NB4 (cell line): ENCODE measurements at places on chromosomes 2 and 18.

- no peak for DNase-seq
Observed at GRCh38 chr2:158786897-158787296, 8.2 kb upstream of the DAPL1 start.

DNA sequence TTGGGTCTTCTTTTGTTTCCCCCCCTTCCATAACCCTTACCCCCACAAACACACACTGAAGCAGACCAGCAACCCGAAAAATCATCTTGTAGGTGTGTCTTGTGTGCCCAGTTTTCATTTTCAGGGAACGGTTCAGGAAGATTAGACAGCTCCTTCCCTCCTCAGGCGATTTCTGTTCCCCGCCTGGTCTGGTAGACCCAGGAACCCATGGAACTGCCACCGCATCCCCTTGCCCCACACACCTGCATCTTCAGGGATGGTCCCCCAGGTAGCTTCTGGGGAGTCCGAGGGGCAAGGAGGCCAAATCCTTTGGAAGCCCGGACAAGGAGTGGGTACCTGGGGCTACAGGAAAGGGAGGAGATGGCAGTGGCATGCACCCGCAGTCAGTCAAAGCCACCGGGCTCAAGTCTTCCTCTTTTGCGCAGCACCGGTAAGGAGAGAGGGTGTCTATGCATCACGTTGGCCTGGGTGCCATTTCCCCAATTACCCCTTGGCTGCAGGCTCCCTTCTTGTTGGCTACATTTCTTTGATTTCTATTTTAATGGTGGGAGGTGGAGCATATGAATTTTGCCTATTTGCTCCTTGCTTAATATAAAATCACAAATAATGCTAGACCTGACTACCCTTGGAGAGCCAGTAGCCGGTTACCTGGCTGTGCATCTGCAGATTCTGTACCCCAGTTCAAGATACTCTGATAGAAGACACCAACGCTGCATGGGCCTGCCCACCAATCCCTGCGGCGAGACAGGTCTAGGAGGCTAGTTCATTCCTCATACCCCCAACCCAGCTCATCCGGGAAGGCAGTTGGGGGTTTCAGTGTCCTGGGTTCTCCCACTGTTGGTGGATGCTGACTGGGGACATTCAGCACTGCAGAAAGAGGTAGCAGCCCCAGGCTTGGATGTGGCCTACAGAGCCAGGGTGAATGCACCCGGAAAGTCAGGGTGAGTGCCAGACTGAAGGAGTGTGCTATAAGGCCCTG is 30.0 kb upstream of the ATP6V1B1 start:
- DNase-seq = no peak

- no peak for DNase-seq
Observed at GRCh38 chr2:101119431-101119830, 31.8 kb downstream of the TBC1D8 start.

DNA sequence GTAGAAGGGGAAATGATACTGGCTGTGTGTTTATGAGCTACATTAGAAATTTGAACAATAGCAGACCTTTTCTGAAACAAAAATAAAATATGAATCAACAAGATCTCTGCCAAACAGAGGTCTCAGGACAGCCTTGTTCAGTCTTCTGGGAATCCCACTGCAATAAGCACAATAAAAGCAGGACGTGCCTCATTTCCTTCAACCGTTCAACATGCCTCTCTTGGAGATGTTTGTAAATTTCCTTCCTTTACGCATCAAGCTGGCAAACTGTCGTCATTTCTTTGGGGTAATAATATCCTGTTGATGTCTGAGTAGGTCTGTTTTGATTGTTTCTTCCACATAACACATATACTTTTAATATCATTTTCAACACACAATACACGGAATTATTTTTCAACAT is 77.2 kb downstream of the TCF4 start:
- no peak for DNase-seq

- DNase-seq = no peak
Observed at GRCh38 chr2:225691711-225692110, 292.2 kb downstream of the NYAP2 start.

DNA sequence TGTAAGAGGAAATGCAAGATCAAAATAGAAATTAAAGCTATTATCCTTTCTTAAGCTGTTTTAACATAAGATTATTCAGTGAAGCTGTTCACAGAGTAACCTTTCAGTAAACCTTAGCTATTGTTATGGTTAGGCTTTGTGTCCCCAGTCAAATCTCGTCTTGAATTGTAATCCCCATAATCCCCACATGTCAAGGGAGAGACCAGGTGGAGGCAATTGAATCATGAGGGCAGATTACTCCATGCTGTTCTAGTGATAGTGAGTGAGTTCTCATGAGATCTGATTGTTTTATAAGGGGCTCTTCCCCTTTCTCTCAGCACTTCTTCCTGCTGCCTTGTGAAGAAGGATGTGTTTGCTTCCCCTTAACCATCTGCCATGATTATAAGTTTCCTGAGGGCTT is 424.4 kb downstream of the DSEL start:
- no peak for DNase-seq

DNA sequence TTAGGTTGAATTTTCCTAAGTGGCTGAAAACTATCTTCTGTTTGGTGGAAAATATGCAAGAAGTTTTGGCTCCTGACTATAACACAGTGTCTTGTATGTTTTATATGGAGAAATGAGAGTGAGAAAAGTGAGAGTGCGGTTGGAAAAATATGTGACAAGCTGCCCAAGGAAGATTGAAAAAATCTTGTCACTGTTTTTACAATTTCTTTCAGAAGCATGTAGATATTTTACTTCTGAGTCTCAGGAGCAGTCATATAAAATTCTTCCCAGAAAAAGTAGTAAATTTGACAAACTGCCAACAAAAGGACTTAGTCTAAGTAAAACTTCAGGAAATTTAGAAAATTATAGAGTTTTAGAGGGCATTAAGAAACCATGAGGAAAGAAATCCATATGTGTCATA is 19.4 kb upstream of the RMND5A start:
- no peak for DNase-seq

- no peak for DNase-seq
Observed at GRCh38 chr18:57930476-57930875, 113.5 kb upstream of the NEDD4L start.

- no peak for DNase-seq
Observed at GRCh38 chr2:190535121-190535439, 558 bp upstream of the NEMP2 start.

GRCh38 chr2:86201671-86202335 is 2.5 kb downstream of the MRPL35 start:
- no peak for DNase-seq

GRCh38 chr18:13216711-13217465 is 1.7 kb upstream of the LDLRAD4 start:
- DNase-seq = peak; percentile 21

- no peak for DNase-seq
Observed at GRCh38 chr2:100002059-100002458, 140.3 kb downstream of the AFF3 start.

- DNase-seq = no peak
Observed at GRCh38 chr18:47928466-47928865, 2.0 kb downstream of the SMAD2 start.

- no peak for DNase-seq
Observed at GRCh38 chr2:211881449-211881848, 657.2 kb downstream of the ERBB4 start.

- DNase-seq = no peak
Observed at GRCh38 chr18:76364282-76365259, 130.5 kb downstream of the ZNF516 start.

DNA sequence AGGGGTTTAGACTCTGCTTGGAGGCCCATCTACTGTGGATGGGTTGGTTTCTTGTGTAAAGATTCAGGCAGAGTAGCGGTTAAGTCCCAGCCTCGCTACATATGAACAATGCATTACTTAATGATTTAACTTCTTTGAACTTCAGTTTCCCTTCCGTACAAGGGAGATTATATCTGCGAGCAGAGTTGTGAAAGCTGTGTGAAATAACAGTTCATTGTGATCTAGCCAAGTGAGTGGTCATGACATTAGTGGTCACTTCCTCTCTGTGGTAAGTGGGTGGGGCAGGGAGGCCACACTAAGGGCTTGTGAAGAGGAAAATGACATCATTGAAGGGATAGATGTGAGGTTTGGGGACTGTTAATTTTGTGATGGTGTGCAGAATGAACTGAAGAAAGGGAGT is 14.1 kb upstream of the MEX3C start:
- peak; percentile 98 for DNase-seq

DNA sequence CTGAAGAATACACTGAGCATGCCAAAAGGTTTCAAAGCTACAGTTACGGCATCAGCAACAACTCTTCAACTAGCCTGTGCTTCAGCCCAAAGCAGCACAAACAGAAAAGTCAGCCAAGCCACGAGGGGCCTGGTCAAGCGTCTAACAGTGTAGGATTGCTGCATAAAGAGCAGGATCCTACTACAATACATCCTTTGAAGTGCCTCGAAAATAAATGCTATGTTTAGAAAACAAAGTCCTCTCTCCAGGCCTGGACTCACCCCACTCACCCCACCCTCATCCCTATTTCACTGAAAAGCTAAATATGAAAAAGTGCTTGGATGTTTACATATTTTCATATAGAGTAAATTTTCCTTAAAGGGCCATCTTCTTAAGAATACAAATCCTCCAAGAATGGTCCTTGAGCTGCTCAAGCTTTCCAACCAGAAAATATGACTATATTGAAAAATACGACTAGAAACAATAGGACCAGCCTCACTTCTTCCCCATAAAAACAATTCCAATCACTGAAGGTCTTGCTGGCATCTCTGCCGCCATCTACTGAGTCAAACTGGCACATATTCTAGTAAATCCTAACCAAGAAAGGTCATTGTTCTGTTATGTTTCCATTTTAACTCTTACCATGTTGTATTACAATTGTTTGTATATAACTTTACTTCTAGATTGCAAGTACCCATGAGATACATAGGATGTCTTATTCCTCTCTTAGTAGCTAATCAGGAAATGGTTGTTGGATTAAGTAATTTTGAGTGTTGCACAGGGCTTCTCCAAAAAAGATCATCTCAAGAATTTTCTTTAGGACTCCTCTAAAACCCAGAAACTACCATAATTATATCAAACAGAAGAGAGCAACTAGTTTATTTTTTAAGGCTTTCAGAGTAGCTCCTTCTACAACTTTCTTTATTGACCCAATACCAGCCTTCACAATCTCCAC is 63.6 kb downstream of the CLHC1 start:
- DNase-seq = peak; percentile 80

GRCh38 chr2:121804997-121805765 is 49.7 kb downstream of the TSN start:
- no peak for DNase-seq

GRCh38 chr2:74119339-74119738 is 28.4 kb downstream of the BOLA3 start:
- DNase-seq = peak; percentile 30

DNA sequence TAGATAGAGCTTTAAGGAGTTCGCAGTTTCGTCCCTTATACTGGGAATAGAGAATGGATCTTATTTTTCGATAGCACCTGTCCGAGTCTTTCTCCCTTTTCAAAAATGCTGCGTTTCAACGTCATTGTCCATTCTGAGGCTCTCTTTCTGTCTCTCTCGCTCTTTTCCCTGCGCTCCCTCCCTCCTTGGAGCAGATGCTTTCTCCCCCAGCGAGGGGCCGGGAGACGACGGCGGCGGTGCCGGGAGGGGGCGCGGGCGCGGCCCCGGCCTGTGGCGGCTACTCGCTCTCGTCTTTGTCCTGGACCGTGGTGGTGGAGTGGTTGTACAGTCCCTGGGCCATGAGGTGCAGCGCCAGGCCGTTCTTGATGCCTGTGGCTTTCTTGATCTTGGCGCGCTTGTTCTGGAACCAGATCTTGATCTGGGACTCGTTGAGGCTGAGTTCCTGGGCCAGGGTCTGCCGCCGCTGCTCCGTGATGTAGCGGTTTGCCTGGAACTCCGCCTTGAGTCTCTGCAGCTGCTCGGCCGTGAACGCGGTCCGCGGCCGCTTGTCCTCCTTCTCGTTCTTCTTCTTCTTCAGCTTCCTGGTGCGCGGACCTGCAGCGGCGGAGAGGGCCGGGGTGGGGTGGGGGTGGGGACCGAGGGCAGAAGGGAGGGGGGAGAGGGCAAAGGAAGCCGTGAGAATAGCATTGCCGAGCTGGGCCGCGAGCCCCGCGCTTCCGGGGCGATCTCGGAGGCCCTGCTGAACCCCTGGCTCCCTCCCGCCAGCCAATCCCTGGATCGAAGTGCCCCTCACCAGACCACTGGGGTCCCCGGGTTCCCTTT is 4.6 kb downstream of the EN1 start:
- DNase-seq = no peak
